Cortex of kidney (tissue), 1 donor: ENCODE measurements at places on chromosomes 13 and 19.

- DNase-seq = no peak
Measured at GRCh38 chr19:38023671-38024541, 116.9 kb downstream of the SIPA1L3 start.

- DNase-seq = no peak
Measured at GRCh38 chr13:108987517-108987916, 358.1 kb downstream of the MYO16 start.

- DNase-seq = no peak
Measured at GRCh38 chr19:8702350-8702749, 3.8 kb upstream of the ACTL9 start.

GRCh38 chr13:26831336-26831908, 70.8 kb upstream of the GPR12 start:
- DNase-seq = no peak
